ENCODE measurements at places on chromosomes 2 and 18. TPM values are rescaled to one million over a fixed set of nuclear protein-coding genes. Genes with fewer than 3 reads are reported as not detected.

Gene ATP6V1C2
- 0.49 TPM for total RNA-seq

Gene SF3B6
- total RNA-seq: 54.4 TPM

DNA sequence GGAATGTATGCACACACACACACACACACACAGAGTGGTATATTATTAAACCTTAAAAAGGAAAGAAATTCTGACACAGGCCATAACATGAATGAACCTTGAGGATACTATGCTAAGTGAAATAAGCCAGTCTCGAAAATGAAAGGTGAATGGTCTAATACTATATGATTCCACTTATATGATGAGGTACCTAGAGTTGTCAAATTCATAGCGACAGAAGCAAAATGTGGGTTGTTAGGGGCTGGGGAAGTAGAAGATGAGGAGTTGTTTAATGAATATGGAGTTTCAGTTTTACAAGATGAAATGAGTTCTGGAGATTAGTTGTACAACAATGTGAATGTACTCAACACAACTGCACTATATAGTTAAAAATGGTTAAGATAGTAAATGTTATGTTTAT lies 118.1 kb downstream of the ABCA12 start:
- no peak for DNase-seq

DNA sequence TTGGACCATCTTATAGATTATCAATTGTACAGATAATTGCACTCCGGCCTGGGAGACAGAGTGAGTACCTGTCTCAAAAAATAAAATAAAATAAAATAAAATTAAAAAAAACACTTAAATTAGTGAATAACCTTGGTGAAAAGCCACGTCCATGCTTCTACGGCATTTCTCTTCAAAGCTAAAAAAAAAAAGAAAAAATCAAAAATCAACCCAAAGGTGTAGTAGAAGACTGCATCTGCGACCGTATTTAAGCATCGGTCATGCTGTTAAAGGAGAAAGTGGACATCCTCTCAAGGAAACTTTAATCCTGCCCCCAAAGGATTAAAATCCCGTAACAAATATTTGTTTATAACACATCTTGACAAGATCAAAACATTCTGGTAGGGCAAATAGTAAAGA lies 350 bp upstream of the RNF138 start:
- DNase-seq: no peak

GRCh38 chr2:50851886-50852285 lies 180.0 kb downstream of the NRXN1 start:
- DNase-seq: no peak
